B cell (primary cell): ENCODE measurements at places on chromosomes 11 and 22.
A peak's percentile ranks its signal among the peaks of the same experiment; 100 is the strongest.

DNA sequence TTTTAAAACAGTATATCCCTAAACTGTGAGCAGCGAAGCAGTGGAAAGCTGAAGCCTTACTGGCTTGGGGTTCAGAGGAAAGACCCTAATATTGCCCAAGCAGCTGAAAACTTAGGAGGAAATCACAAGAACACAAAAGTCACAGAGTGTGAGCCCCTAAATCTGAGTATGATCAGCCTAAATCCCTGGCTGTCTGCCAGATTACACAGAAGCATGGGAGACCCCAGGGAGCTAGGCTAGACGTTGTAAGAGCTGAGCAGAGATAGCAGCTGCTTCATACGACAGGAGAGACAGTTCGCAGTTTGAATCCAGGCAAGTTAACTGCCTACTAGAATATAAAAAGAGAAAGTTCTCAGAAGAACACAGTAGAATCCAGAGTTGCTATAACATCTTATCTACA is 81.2 kb downstream of the PACS1 start:
- no peak for DNase-seq

DNA sequence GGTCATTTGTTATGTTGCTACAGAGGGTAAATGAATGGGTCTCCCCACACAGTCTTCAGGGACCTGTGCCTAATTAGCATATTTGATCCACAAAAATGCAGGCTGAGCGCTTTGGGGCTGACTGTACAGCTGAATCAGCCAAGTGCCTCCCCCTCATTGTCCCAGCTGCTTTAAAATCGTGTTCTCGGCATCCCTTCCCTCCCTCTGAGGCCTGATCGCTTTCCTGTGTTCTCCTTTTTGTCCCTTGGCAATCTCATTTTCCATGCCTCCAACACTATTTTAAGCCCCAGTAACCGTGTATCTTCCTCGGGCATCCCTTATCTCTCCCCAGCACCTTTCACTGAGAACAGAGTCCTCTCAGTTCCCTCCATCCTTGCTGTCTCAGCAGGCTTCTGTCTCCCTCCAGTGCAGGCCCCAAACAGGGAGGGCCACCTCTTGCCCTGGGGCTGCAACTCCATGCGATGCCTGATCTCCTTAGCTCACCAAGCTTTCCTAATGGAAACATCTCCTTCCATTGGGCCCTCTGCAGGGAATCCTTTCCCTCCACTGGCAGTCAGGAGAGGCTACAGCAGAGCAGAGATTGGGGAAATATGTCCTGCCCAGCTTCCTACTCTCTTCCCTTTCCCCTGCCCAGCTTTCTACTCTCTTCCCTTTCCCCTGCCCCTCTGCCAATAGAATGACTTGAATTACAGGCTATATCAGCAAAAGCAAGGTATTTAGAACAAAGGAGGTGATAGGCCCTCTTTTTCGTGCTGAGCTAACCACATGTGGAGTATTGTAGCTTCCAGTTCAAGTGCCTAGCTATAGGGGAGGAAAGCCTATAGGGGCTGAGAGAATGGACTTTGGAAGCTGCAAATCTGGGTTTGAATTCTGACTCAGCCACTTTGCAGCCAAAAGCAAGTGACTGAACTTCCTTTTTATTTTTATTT is 13.8 kb downstream of the UQCR10 start:
- no peak for DNase-seq

DNA sequence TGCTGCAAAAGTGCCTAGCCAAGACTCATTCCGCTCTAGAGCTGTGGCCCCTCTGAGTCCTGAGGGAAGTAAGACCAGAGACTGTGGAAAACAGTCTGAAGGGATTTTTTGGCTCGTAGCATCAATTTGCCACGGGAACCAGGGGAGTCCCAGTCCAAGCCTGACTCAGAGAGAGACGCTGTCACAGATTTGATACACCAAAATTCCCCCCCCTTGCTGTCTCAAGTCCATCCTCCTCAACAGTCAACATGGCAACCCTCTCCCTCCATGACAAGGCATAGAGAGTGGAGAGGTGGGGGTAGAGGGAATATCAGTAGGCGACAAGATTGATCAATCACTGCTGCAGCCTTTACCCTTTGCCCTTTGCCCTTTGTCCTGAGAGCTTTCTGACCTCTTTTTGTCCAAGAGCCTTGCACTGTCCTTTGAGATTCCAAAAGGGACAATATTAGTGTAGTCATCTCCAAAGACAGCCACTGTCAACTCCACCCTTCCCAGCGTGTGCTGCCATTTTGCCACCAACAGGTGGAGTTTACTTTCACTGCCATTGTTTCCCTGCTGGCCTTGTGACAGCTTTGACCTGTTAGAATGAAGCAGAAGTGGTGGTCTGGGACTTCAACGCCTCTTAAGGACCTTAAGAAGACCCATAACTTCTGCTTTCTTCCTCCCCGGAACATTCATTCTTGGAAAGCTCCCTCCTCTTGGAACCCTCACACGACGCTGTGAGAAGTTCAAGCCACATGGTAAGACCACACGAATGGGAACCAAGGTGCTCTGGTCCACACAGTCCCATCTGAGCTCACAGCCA is 7.3 kb downstream of the SLC15A3 start:
- peak; percentile 42 for DNase-seq

- no peak for DNase-seq
Measured at GRCh38 chr11:33734441-33735270, 1.6 kb downstream of the CD59 start.

DNA sequence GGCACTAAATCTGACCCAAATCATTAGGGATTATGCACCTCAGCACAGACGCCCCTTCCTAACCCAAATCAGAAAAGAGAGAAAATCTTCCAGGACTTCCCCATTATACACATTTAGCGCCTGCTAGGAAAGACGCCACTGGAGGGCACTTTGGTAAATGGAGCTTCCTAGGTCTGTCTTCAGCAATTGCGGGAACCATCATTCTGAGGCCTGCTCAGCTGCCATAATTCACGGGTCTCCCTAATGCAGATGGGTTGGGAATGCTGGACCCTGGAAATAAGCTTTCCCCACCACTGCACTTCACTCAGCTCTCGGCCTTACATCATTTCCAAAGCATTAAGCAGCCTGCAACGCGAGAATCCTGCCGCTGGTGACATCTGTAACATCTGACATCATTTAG is 86.2 kb upstream of the OPCML start:
- no peak for DNase-seq

- DNase-seq, result no peak
Measured at GRCh38 chr11:112797648-112798293, 163.4 kb upstream of the NCAM1 start.

DNA sequence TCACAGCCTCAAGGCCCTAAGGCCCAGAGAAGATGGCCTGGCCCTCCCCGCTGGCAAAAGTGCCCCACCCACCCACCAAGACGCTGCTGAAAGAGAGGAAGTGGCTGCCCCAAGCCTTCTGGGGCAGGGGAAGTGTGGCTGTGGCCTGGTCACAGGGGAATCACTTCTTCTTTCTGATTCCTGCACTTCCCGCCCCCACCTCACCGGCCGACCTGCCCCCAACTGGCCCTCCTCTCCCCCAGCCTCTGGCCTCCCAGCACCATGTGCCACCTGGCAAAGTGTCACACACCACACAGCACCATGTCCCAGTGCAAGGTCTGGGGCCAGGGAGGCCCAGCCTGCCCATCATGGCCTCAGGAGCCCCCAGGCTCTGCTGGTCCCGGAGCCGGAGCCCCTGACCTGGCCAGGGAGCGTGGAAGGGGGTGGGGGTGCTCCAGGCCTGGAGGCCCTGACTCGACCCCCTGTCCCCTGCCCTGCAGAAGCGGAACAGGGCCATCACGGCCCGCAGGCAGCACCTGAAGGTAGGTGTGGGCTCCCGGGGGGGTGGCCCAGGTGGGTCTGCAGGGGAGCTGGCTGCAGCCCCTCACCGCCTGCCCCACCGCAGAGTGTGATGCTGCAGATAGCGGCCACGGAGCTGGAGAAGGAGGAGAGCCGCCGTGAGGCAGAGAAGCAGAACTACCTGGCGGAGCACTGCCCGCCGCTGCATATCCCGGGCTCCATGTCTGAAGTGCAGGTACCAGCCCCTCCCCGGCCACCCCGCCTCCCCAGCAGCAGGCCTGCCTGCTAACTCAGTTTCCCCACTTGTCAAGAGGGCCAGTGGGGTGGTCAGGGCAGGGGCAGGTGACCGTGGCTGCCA is 1.4 kb downstream of the TNNI2 start:
- peak; percentile 86 for DNase-seq

DNA sequence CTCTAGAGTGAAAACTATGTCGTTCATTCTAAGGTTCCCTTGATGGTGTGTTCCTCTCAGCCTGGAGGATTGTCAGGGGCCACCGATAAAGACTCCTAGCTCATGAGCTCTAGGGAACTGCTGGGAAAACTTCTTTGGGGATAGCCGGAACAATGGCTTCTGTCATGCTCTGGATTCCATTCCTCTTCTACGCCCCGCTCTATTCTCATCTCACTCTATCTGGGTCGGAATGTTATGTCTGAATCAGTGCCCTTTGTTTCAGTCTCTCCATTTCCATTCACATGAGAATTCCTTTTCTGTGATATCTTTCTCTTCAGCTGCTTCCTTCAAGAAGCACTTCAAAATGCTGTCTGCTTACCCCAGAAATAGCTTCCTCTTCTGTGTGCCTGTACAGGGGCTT is 16.9 kb upstream of the SLCO2B1 start:
- no peak for DNase-seq

- DNase-seq, result no peak
Measured at GRCh38 chr22:50581950-50582492, 628 bp downstream of the CHKB start.

- peak; percentile 77 for DNase-seq
Measured at GRCh38 chr22:29040385-29041275, 21.0 kb downstream of the C22orf31 start.

- peak; percentile 14 for DNase-seq
Measured at GRCh38 chr22:33747576-33748180, 172.6 kb downstream of the LARGE1 start.

- DNase-seq, result no peak
Measured at GRCh38 chr22:30326255-30326705, 461 bp downstream of the TBC1D10A start.

DNA sequence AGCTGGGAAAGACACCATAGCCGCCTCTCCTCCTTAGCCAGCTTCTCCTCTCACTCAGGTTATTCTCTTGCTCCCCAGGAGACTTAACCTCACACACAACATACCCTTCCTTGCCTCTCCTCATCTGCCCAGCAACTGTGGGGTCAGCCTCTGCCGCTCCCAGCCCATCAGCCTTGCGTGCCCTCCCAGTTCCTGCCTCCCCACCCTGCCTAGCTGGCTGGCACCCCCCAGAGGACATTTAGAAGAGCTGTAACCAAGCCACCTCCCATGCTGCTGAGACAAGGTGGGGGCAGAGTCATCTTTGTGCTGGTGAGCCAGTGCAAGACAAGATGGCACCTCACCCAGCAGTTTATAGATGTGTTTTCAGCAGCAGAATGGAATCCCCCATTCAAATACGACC is 38.2 kb downstream of the TOM1 start:
- no peak for DNase-seq

DNA sequence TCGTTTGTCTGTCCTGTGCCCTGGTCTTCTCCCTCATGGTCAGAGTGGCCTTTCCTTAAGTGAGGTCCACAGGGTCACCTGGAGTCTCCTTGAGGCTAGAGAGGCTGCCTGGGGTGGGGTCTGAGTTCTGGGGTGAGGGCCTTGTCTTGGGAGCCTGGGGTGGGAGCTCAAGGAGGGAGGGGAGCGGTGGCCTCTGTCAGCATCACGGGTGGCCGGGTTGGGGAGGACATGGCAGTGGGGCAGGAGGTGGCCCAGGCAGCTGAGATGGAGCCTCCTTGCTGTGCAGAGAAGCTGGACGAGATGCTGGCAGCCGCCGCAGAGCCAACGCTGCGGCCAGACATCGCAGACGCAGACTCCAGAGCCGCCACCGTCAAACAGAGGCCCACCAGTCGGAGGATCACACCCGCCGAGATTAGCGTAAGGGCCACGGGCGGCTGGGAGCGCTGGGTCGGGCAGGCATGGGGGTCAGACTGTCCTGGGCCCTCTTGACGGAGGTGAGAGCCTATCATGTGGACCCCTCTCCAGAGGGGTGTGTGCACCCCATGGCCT is 23.3 kb upstream of the ACR start:
- DNase-seq, result no peak

GRCh38 chr22:24138649-24139420 is 42.5 kb upstream of the SUSD2 start:
- DNase-seq, result no peak

DNA sequence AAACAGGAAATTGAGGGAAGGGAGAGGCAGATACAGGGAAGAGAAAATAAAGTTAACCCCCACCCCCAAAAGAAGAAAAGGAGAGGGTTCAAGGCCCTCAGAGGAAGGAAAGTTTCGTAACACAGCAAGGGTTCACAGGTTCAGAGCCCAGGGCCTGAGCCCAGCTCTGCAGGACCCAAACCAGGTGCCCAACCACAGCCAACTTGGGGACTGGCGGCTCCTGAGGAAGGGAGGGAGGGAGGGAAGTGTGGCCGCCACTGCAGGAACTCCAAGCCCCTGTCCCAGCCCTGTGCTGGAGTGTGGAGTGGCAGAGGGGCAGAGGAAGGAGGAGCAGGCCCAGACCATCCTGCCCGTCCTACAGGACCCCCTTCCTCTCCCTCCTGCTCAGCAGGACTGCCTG is 59.2 kb downstream of the ELFN2 start:
- DNase-seq, result no peak

GRCh38 chr11:8913961-8914660 is 3.1 kb downstream of the AKIP1 start:
- peak; percentile 61 for DNase-seq

- DNase-seq, result no peak
Measured at GRCh38 chr11:45997599-45997998, 75.1 kb downstream of the LARGE2 start.

DNA sequence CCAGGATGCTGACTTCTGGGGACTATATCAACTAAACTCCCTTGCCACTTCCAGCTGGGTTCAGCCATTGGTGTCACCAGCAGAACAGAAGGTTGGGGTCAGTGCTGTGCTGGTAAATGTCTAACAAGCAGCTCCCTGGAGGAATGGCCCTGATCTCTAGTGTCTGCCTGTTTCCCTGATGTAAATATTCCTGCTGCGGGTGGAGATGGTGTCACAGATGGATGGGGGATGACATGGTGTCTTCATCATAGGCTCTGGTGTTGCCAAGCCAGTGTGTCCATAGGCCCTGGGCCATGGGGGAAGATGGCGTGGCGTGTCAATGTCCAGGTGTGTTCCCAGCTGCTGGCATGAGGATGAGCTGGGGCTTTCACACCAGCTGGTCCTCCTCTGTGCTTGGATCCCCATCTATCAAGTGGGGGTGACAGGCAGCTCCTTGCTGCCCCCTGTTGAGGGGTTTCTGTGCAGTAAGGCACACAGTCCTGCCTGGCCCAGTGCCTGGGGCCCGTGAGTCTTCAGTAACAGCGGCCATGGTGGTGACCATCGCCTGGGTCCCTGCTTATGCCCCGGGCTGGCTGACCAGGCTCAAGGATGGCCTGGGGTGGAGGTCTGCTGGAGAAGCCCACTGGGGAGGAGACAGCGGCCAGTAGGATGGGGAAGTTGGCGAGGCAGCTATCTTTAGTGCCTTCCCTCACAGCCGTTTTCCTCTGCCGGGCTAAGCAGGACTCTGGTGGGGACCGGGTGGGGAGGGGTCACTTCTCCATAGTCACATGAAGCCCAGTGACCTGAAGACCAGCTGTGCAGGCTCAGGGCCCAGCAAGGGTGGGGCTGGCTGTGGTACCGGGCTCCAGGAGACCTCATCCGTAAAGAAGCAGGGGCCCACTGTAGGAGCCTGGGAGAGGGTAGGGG is 12.7 kb downstream of the RPL3 start:
- peak; percentile 54 for DNase-seq
